ENCODE measurements at places on chromosomes 5 and 9.

GRCh38 chr5:73945505-73945904 is 319.5 kb downstream of the ARHGEF28 start:
- DNase-seq: peak; percentile 7

DNA sequence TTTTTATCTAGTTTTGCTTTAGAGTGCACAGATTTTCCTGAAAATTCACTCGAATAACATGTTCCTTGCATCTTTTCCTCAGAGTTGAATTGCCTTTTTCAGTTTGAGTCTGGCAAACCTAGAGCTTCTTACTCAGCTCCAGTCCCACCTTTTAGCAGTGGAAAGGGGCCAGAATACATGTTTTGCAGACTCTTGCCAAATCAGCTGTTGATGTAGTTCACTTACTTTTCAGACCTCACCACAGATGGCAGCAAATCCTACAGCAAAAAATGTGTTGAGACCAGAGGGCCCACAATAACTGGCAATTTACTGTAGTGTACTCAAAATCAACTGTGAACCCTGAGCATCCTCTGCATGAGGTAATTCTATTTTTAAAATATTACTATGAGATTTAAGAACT is 545.2 kb upstream of the ACO1 start:
- no peak for DNase-seq

- no peak for DNase-seq
Measured at GRCh38 chr9:137740312-137740711, 121.5 kb downstream of the EHMT1 start.

GRCh38 chr9:92508018-92508820 is 25.9 kb upstream of the ASPN start:
- DNase-seq: no peak

Data from inflammatory macrophage treated with lipopolysaccharide for 4 hours (primary cell).